T-helper 2 cell treated with Interferon-gamma antibody and Interleukin-4, amounts not matched to agents 100 ng/mL and 5 ng/mL, for 36 hours (primary cell): ENCODE measurements at places on chromosomes 7 and 10. TPM values are rescaled to one million over a fixed set of nuclear protein-coding genes. Genes with fewer than 3 reads are reported as not detected.

FEZF1 gene
- total RNA-seq: not detected in 2 replicates

SPDYE5 gene
- not detected in 2 replicates for total RNA-seq

SUV39H2 gene
- total RNA-seq: 30.4 and 35.9 TPM in 2 replicates

DMTF1 gene
- total RNA-seq: 109 and 124 TPM in 2 replicates

NPTX2 gene
- 0.18 TPM in 1 of 2 replicates, not detected in the other for total RNA-seq

SYCE1 gene
- total RNA-seq: 0.41 and 0.61 TPM in 2 replicates

OIT3 gene
- 0.11 TPM in 1 of 2 replicates, not detected in the other for total RNA-seq

C7orf33 gene
- total RNA-seq: not detected in 2 replicates

TAS2R4 gene
- 1.1 TPM in 2 replicates for total RNA-seq

SPAM1 gene
- not detected in 2 replicates for total RNA-seq

CHRM2 gene
- total RNA-seq: not detected in 2 replicates

PLEKHS1 gene
- total RNA-seq: 0.11 TPM in 1 of 2 replicates, not detected in the other
